Aorta (tissue), 5 donors: ENCODE measurements at places on chromosomes 12 and 14. TPM values are rescaled to one million over a fixed set of nuclear protein-coding genes. Genes with fewer than 3 reads are reported as not detected.

- H3K27me3 ChIP-seq, result no peaks in the 10 kb centered on the region
- no peaks in the 10 kb centered on the region for H3K4me1 ChIP-seq
- no peak overlapping the region for H3K27ac ChIP-seq
- no peak for DNase-seq
Measured at GRCh38 chr12:104764225-104765091, 193.6 kb downstream of the SLC41A2 start.

- no peaks in the 10 kb centered on the region for H3K27me3 ChIP-seq
- H3K4me1 ChIP-seq, result no peaks in the 10 kb centered on the region
- no peak overlapping the region for H3K4me3 ChIP-seq
- no peaks in the 10 kb centered on the region for H3K36me3 ChIP-seq
- no peak overlapping the region for H3K27ac ChIP-seq
- DNase-seq, result no peak
Measured at GRCh38 chr12:76451528-76451927, 103.3 kb upstream of the BBS10 start.

DNA sequence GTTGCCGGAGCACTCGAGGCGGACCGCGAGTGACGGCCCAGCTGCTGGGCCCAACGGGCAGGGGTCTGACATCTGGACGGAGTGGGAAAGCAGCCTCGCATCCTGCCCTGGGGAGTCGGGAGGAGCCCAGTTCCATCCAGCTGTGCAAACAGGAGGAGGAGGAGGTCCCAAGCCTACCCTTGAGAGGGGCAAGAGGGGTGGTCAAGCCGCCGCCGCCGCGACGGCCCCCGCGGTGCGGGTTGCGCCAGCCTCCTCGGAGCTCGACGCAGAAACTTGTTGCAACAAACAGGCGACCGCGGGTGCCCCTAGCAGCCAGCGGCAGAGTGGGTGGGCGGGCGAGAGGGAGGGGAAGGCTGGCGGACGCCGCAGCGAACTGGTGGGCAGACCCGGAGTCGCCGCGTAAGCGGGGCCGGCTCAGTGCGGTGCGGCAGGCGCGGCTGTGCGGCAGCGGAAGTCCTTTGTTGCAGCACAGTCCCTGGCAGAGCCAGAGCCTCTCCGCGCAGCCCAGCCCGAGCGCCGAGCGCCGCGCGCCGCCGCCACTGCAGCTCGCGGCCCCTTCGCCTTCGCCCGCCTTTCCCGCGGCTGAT lies at the start of gene ZBTB1:
ZBTB1 (plus strand) TSS at position 461 of the 587 bp plus-strand sequence. CDS start 16,735 bp downstream, outside the sequence.
- no peaks in the 10 kb centered on the region for H3K4me1 ChIP-seq
- peak; percentile 95 for DNase-seq
- H3K27me3 ChIP-seq, result no peaks in the 10 kb centered on the region
- no peaks in the 10 kb centered on the region for H3K36me3 ChIP-seq
- peak within 1 kb of the TSS; percentile 94 for H3K27ac ChIP-seq
- peak within 1 kb of the TSS; percentile 74 for H3K4me3 ChIP-seq

GRCh38 chr12:123761841-123762714 lies at the start of gene DNAH10:
Gene DNAH10 (plus strand): TSS chr12:123762301. CDS start chr12:123762337, 36 bp downstream.
- H3K4me1 ChIP-seq, result no peaks in the 10 kb centered on the region
- no peak within 1 kb of the TSS for H3K27ac ChIP-seq
- peak within 1 kb of the TSS; percentile 31 for H3K4me3 ChIP-seq

DNA sequence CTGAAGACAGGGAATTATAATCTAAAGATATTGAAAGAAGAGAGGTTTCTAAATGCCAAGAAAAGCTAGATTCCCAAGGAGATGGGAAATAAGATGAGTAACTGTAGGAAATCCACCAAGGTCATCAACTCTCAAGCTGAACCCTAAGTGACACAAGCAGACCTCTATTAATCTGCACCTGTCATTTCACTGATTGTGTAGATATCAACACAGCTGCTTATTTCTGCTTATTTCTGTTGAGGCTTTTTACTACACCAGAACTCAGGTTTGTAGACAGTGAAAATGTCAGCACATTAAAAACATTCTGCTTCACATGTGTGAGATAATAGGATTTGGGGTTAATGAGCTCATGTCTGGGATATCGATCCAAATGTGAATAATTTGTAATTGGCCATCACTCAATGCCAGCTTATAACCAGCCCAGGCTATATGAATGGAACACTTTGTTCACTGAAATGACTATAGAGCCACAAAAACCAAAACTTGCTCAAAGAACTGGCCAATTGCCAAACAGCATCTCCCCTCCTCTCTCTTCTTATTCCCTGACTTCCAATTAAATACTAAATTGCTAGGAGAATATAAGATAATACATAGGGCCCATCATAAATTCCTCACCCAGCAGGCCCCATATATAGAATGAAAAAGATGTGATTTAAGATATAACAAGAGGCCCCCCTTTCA lies 188.7 kb upstream of the ARID2 start:
- DNase-seq, result no peak
- H3K27ac ChIP-seq, result no peak overlapping the region
- no peaks in the 10 kb centered on the region for H3K4me1 ChIP-seq
- H3K36me3 ChIP-seq, result no peaks in the 10 kb centered on the region
- no peaks in the 10 kb centered on the region for H3K27me3 ChIP-seq
- H3K4me3 ChIP-seq, result no peak overlapping the region

DNA sequence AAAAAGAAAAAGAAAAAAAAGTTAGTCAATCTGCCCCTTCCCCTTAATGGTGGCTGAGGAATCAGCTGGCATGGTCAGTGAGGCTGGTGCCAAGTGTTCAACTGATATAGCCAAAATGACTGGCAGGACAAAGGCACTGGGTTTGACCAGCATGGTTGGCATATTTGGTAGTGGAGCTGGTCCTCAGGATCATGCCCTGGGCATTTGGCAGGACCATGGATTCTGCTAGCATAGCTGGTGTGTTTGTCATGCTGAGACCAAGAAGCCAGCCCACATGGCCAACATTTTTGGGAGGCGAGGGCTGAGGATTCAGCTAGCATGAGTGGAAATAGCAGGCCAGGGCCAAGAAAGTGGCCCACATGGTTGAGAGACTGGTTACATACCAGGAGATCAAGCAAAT lies 136.5 kb downstream of the FBXL14 start:
- no peak overlapping the region for H3K4me3 ChIP-seq
- H3K27ac ChIP-seq, result peak overlapping the region; percentile 40
- H3K4me1 ChIP-seq, result no peaks in the 10 kb centered on the region
- H3K36me3 ChIP-seq, result no peaks in the 10 kb centered on the region
- H3K27me3 ChIP-seq, result no peaks in the 10 kb centered on the region
- peak; percentile 89 for DNase-seq

DNA sequence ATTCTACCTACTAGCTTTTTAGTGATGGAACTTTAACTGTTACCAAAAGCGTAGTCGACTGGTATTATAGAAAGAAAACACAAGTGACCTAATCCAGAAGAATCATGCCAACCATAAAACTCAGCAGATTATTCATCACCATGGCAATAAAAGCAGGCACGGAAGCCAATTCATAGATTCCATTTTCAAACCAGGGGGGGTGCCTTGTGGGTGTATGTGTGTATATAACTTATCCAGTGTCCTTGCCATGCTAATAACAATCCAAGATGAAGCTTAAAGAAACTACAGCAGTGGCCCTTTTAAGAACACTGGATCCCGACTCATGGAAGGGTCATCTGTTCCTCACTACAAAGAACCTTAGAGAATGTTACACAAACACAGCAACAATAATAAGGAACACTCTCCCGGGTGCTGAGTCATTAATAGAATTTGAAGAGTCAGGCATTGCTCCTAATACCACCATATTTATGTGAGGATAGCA lies 61.0 kb downstream of the EPS8 start:
- H3K27me3 ChIP-seq, result no peaks in the 10 kb centered on the region
- DNase-seq, result no peak
- no peak overlapping the region for H3K27ac ChIP-seq
- H3K36me3 ChIP-seq, result no peaks in the 10 kb centered on the region
- H3K4me1 ChIP-seq, result no peaks in the 10 kb centered on the region

DNA sequence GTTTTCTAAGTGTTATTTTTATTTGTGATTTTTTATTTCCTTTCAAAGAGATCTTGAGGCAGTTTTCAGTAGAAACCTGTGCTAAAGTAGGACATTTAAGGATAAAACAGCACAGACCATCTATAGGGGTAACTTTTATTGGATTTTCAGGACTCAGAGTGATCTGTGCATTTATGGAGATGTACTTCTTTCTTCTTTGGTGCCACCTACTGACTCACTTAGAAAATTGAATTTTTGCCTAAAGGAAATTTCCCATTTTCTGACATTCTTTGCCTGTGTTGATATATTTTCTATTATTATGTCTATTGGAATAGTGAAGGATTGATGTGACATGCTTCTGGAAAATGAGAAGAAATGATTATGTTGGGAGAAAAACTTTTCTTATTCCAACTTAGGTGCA lies 113.0 kb downstream of the UNC79 start:
- H3K4me1 ChIP-seq, result no peaks in the 10 kb centered on the region
- H3K4me3 ChIP-seq, result no peak overlapping the region
- no peak for DNase-seq

GRCh38 chr12:122368361-122369073 lies 54.0 kb downstream of the CLIP1 start:
- H3K4me1 ChIP-seq, result no peaks in the 10 kb centered on the region
- H3K4me3 ChIP-seq, result no peak overlapping the region
- no peak for DNase-seq
- peaks cover 2% of the 10 kb centered on the region for H3K36me3 ChIP-seq
- no peak overlapping the region for H3K27ac ChIP-seq

DNA sequence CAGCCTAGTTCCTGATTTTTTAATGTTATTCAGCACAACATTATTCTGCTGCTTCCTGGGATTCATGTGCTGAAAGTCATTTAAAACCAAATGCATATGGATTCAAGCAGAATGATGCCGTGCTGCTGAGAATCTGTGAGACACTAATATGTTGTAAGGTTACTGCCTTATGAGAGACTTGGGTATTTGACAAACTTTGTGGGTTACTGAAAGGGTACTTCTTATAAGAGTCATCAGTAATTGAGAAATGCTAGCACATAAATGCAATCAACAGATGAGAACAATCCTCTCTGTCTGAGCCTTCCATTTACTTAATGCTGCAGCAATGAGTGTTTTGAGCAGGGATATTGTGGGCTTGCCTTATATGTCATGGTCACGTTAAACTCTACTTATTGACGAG lies 175.7 kb downstream of the NPAS3 start:
- H3K27me3 ChIP-seq, result no peaks in the 10 kb centered on the region
- DNase-seq, result no peak
- no peaks in the 10 kb centered on the region for H3K4me1 ChIP-seq
- no peak overlapping the region for H3K4me3 ChIP-seq

GRCh38 chr12:103021538-103022218 lies 64.2 kb downstream of the ASCL1 start:
- H3K4me3 ChIP-seq, result no peak overlapping the region
- H3K36me3 ChIP-seq, result no peaks in the 10 kb centered on the region
- no peak overlapping the region for H3K27ac ChIP-seq
- no peaks in the 10 kb centered on the region for H3K4me1 ChIP-seq

DNA sequence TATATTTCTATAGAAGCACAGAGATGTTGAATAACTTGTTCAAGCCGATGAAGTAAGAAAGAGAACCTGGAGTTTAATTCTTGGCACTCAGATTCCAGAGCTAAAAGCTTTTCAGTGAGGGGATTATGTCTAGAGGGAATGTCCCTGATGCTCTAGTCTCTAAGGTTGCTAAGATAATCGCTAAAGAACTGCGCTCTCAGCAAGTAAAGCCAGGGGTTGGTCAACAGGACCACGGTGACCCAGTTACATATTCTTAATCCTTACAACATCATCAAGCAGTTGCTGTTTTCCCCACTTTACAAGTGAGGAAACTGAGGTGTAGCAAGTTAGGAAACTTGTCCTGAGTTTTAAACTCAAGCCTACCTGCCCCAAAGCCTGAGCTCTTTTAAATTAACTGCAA lies 110.8 kb downstream of the DAD1 start:
- H3K36me3 ChIP-seq, result no peaks in the 10 kb centered on the region
- peaks cover 3% of the 10 kb centered on the region for H3K27me3 ChIP-seq
- H3K4me1 ChIP-seq, result no peaks in the 10 kb centered on the region
- no peak for DNase-seq
- H3K4me3 ChIP-seq, result no peak overlapping the region
- H3K27ac ChIP-seq, result no peak overlapping the region

DNA sequence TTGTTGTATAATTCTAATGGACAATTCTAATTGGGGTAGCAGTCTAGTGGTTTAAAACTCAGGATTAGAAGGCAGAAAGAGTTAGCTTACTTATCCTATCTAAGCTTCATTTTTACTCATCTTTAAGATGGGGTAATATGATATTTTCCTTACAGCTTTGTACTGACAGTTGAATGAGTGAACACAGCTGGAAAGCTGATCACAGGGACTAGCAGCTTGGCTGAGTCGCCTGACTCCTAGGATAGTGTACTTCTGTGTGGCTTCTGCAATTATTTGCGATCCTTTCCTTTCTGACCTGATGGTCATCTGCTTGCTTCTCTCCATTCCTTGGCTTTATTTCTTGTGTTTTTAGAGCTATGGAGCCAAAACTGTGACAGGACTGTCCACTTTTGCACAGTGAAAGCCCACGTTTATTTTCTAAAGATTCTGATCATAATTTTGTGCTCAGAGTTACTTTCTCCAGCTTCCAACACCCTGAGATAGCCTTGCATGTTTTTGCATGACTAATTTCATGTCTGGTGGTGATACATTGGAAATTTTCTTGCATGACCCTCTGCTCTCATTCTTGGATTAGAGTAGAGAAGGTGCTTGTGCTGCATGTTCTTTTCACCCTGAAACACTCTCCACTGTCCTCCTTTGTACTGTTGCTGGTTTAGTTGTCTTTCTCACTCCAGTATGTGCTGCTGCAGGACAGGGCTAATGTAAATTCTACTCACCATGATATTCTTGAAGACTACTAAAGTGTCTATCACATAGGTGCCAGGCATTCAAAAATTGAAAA lies 377.0 kb upstream of the ATP2B1 start:
- H3K27ac ChIP-seq, result no peak overlapping the region
- H3K4me3 ChIP-seq, result no peak overlapping the region
- no peaks in the 10 kb centered on the region for H3K36me3 ChIP-seq
- DNase-seq, result no peak
- H3K27me3 ChIP-seq, result no peaks in the 10 kb centered on the region
- H3K4me1 ChIP-seq, result no peaks in the 10 kb centered on the region

Gene KLRG1
- 4.5 TPM for total RNA-seq

Gene ANO2
- total RNA-seq, result 30.8 TPM

Gene MYF5
- total RNA-seq, result not detected

Gene KCNC2
- not detected for total RNA-seq

Gene GLI1
- total RNA-seq, result 15.5 TPM

Gene PTPN6
- 29.8 TPM for total RNA-seq

Gene TIMM9
- 25.7 TPM for total RNA-seq

Gene SLC38A6
- total RNA-seq, result 41.3 TPM

Gene PCNX4
- total RNA-seq, result 49.7 TPM

Gene TSPAN11
- 2.8 TPM for total RNA-seq

Gene KLHDC1
- 19.4 TPM for total RNA-seq
